Activated CD4-positive, alpha-beta T cell treated with anti-CD3 and anti-CD28 coated beads for 4 hours (primary cell): ENCODE measurements at places on chromosomes 6 and 20.
A peak's percentile ranks its signal among the peaks of the same experiment; 100 is the strongest.

- no peak for DNase-seq
These were observed 251.8 kb upstream of the OPRM1 start for GRCh38 chr6:153787341-153787606.

DNA sequence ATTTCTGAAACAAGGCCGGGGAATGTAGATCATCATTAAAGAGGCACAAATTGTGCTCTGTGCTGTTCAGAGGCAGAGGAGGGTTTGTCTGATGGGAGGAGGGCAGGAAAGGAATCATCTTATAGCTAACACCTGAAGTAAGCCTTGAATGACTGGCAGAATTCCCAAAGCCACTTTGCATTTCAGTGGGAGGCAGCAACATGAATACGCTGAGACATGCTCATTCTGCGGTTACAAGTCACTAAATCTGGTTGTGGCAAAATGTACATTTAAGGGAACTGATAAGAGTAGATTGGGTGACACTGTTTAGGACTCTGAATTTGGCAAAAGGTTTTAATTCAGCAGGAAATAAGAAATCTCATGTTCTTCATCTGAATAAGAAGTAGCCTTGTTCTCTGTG lies 4.4 kb upstream of the COL19A1 start:
- no peak for DNase-seq

GRCh38 chr6:87094576-87094975 lies 330 bp downstream of the CGA start:
- DNase-seq: no peak

DNA sequence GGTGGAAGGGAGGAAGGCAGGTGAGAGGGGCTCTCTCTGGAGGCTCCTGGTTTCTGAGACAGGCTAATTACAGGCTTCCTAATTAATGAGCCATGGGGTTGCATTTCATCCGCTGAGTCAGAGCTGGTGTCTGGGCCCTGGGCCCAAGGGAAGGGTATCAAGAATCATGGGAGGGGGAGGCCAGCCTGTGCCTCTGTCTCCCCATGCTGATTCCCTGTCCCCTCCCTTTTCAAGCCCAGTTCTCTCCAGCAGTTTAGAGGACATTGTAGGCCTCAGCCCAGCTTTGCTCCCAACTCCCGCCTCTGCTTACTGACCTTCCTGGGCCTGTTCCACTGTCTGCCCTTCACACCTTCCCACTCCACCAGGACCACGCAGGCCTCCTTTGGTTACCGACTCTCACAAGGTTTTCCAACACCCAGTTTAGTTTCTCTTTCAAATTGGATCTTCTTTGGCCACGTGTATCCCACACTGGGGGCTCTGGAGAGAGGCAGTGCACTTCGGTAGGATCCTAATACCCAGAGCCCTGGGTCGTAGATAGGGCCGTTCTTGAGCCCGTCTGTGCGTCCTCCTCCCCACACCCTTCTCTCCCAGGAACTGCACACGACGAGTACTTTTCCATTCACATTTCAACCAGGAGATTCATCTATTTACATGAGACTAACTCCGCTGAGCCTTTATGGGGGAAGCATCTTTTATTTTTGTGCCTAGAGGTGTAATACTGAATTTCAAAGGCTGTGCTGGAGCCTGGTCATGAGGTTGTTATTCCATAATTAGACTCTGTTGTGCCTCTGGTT lies 18.2 kb upstream of the AVP start:
- DNase-seq: no peak

GRCh38 chr6:18263418-18264218 lies 712 bp downstream of the DEK start:
- peak; percentile 22 for DNase-seq

DNA sequence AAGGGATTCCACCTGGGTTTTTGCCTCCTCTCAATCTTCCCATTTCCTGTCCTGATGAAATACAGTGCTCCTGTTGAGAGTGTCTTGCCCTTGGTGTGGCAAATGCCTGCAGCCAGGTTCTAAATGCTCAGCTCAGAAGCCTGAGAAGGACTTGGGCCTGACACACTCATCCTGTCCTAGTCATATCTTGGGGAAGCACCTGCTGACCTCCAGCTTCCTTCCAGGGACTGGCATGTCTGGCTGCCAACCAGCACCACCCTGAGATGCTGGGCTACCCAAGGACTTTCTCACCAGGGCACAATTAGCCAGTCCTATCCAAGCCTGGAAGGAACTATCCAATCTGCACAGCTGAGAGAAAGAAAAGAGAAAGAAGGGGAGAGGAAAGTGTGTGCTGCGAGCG lies 43.4 kb downstream of the LRFN2 start:
- DNase-seq: no peak

- no peak for DNase-seq
These were observed 11.4 kb upstream of the UBR2 start for GRCh38 chr6:42552380-42552779.

- DNase-seq: no peak
These were observed 215.1 kb downstream of the SOX4 start for GRCh38 chr6:21808551-21809242.

DNA sequence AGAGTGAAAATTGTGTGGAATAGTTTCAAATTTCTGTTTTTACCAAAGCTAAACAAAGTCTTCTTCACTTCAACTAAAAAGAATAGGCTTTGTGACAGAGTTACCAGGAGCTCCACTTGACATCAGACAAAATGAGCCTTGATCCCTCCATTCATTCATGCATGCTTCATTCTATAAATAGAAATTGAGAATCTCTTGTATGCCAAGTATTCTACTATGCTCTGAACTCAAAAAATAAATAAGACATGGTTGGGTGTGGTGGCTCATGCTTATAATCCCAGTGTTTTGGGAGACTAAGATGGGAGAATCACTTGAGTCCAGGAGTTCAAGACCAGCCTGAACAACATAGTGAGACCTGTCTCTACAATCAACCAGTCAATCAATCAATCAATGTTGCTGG lies 236.6 kb upstream of the FAM83B start:
- DNase-seq: no peak

GRCh38 chr6:149317644-149318571 lies at the start of gene TAB2:
Gene TAB2, plus strand, starts transcription at chr6:149317712. Its CDS starts 52,286 bp downstream, at chr6:149369998.
- peak; percentile 90 for DNase-seq

DNA sequence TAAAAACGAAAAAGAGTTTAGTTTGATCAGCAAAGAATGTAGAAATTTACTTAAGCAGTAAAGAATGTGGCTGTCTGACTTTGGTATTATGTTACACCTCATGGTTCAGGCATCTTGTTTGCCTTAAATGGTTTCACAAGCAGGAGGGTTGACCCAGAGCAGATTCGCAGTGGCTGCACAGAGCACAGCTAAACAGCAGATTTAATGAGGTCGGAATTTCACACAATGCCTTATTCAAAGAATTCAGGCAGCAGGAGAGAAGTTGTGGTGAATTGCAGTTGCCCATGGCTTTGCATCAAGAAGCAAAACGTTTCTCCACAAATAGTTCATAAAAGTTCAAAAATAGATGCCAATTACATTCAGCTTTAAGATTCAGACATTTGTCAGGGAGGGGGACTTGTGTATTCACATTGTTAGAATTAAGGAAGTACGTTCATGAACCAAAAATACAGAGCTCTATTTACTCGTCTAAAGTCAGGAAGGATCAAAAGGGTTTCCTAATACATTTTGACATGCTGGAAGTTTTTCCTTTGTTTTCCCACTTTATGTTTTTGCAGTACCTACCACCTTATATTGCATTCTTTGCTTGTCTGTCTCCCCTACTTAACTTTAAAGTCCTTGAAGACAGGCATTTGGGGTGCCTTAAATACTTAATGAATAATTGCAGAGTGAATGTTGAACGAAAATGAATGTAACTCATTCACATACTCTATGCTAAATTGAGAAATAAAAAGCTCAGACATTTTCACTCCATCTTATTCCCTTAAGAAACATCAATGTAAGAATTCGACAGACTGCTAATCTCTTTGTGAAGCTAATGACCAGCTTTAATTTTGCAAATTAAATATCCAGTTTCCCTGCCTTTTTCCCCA lies 1163.6 kb upstream of the CITED2 start:
- DNase-seq: no peak

DNA sequence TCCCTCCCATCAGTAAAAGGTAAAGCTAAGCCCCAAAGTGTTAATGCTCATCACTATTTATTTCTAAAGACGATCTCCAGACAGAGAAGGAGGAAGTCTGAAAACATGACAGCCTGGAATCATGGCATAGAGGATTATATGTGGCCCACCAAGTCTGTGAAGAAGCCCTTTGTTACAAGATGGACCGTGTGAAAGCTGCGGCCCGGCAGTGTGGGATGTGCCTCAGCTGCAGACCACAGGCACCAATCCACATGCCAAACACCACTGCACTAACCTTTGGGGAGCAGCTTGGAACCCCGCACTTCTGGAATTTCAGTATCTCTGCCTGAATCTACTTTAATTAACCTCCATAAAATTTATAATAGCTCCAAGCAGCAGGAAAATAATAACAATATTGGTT lies 90.4 kb downstream of the SLC23A2 start:
- no peak for DNase-seq

- no peak for DNase-seq
These were observed 80.2 kb downstream of the FAM50B start for GRCh38 chr6:3929281-3929798.

DNA sequence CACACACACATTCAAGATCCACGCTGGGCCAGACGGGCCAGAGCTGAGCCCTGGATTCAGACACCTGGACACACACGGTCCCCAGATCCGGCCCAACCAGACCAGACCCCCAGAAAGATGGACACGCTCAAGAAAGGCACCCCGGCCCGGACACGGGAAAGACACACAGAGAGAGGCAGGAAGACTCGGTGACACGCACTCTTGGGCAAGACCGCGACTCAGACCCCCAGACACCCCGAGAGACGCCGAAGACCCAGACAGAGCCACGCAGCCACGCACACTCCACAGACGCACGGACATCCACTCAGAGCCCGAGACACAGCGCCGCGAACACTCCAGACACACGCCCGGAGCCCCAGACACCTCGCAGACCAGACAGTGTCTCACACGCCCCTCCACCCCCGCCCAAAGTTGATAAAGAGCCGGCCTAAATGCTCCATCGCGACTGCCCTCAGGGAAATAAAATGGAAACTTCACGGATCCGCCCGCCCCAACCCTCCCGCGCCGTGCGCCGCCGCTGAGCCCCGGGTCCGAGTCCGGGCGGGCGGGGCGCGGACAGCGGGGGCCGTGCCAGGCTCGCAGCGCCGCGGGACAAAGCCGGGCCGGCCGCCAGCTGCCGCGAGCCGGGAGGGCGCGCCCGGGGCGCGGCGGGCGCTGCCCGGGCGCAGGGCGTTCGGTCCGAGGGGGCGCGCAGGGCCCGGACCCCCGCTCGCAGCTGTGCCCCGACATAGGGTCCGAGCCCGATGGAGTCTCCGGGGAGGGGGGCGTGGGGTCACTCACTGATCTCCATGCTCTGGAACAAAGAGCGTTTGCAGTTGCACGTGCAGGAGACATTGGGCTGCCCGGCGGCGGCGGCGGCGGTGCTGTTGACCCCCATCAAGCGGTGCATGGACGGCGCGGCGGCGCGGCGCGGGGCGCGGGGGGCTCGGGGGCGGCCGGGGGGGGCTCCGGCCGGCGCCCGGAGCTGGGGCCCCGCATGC lies 831 bp downstream of the PMEPA1 start:
- peak; percentile 69 for DNase-seq

- no peak for DNase-seq
These were observed 490.2 kb upstream of the SULF2 start for GRCh38 chr20:48275286-48276020.

GRCh38 chr20:8589956-8590355 lies 457.9 kb downstream of the PLCB1 start:
- DNase-seq: no peak

- DNase-seq: no peak
These were observed 154.8 kb downstream of the UBE3D start for GRCh38 chr6:82910820-82911219.

DNA sequence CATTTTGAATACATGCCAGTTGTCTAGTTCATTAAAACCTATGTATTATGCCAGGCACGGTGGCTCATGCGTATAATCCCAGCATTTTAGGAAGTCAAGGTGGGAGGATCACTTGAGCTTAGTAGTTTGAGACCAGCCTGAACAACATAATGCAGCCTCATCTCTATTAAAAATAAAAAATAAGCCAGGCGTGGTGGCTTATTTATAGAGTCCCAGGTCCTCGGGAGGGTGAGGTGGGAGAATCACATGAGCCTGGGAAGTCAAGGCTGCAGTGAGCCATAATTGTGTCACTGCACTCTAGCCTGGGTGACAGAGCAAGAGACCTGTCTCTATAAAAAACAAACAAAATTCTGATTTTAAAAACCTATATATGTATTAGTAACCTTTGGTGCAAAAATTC lies 27.5 kb downstream of the ORC3 start:
- no peak for DNase-seq

- no peak for DNase-seq
These were observed 73.9 kb downstream of the NFATC2 start for GRCh38 chr20:51468636-51469035.

GRCh38 chr6:36124881-36125280 lies 5.4 kb upstream of the MAPK13 start:
- DNase-seq: no peak

DNA sequence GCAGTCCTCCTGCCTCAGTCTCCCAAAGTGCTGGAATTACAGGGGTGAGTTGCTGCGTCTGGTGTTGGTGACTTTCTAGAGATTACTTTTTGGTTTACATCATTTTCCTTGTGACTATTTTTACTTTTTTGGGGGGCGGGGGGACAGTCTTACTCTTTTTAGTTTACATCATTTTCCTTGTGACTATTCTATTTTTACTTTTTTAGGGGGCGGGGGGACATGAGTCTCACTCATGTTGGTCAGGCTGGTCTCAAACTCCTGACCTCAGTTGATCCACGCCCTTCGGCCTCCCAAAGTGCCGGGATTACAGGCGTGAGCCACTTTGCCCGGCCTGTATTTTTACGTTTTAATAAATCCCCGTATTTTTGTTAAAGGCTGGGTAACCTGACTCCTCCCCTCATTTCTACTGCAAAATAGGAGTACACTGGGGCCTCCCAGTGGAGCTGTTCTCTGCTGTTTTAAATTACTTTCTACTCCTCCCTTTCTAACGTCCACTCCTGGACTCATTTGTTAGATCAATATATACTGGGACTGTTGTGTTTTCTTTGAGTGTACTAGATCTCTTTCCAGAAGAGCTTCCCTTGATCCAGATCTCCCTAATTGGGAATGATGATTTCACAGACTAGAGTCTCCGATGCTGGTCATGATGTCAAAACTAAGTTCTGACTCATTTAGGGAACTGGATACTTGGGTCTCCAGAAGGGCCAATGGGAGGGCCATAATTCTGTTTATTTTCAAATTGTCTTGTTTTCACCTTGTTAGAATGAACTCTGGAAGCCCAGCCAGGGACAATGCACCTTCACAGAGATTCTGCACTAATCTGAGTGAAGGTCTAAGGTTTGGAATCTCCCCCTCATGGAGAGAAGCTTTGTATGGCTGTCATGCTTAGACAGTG lies 9.2 kb downstream of the HSPA1B start:
- no peak for DNase-seq

GRCh38 chr20:58313396-58313795 lies 3.9 kb downstream of the RAB22A start:
- no peak for DNase-seq

GRCh38 chr20:63487116-63487764 lies 11.6 kb downstream of the EEF1A2 start:
- no peak for DNase-seq
